A549 treated with Hydrocortisone at 1 μM for 4 hours (cell line): ENCODE measurements at places on chromosomes 1 and 21. TPM values are rescaled to one million over a fixed set of nuclear protein-coding genes. Genes with fewer than 3 reads are reported as not detected.

SLAMF9 gene
- 0.22 to 0.68 TPM (median 0.56 TPM) in 5 replicates for total RNA-seq

ALX3 gene
- not detected in 5 replicates for total RNA-seq

THRAP3 gene
- 62.3 to 90.5 TPM (median 71.5 TPM) in 5 replicates for total RNA-seq

CCT3 gene
- total RNA-seq, result 373 to 439 TPM (median 401 TPM) in 5 replicates

OR2T35 gene
- total RNA-seq, result not detected in 5 replicates

SPATA45 gene
- not detected in 5 replicates for total RNA-seq

INSRR gene
- total RNA-seq, result not detected in 5 replicates

NBPF12 gene
- 4.7 to 7.5 TPM (median 6.1 TPM) in 5 replicates for total RNA-seq

E2F2 gene
- 2.5 to 2.9 TPM (median 2.6 TPM) in 5 replicates for total RNA-seq

BCL2L15 gene
- 0.52 to 0.73 TPM (median 0.61 TPM) in 5 replicates for total RNA-seq

AQP10 gene
- not detected in 5 replicates for total RNA-seq

CCDC17 gene
- total RNA-seq, result 0.18 to 0.36 TPM (median 0.26 TPM) in 5 replicates

MIXL1 gene
- 0.03 to 0.21 TPM (median 0.13 TPM) in 3 of 5 replicates, not detected in the others for total RNA-seq

DCST2 gene
- total RNA-seq, result 0.37 to 0.77 TPM (median 0.52 TPM) in 5 replicates

C4BPA gene
- 0.45 to 0.99 TPM (median 0.53 TPM) in 5 replicates for total RNA-seq

C8A gene
- not detected in 5 replicates for total RNA-seq

HCN3 gene
- total RNA-seq, result 3.5 to 5.3 TPM (median 4.6 TPM) in 5 replicates

FAM72C gene
- 3.6 to 5.5 TPM (median 4.7 TPM) in 5 replicates for total RNA-seq

FCER1A gene
- not detected in 5 replicates for total RNA-seq

SH2D2A gene
- total RNA-seq, result 3.0 to 3.8 TPM (median 3.7 TPM) in 5 replicates

TCHH gene
- total RNA-seq, result 0.16 to 0.30 TPM (median 0.29 TPM) in 5 replicates

KIF21B gene
- total RNA-seq, result 1.3 to 2.2 TPM (median 1.9 TPM) in 5 replicates

AMY2A gene
- not detected in 5 replicates for total RNA-seq

CCDC181 gene
- 0.06 to 0.22 TPM (median 0.13 TPM) in 4 of 5 replicates, not detected in the other for total RNA-seq

LPAR3 gene
- total RNA-seq, result 0.26 to 0.37 TPM (median 0.33 TPM) in 5 replicates

TTC22 gene
- not detected in 5 replicates for total RNA-seq

KRTAP21-2 gene
- not detected in 5 replicates for total RNA-seq

LRRC8C gene
- total RNA-seq, result 7.8 to 11.6 TPM (median 10.3 TPM) in 5 replicates

CTSK gene
- total RNA-seq, result 1.2 to 2.3 TPM (median 1.4 TPM) in 5 replicates

CD1D gene
- 0.05 to 0.08 TPM (median 0.07 TPM) in 4 of 5 replicates, not detected in the other for total RNA-seq

PPM1J gene
- 0.86 to 1.2 TPM (median 0.99 TPM) in 5 replicates for total RNA-seq

C1orf185 gene
- total RNA-seq, result not detected in 5 replicates
